A172 (cell line): ENCODE measurements at places on chromosomes 12 and 14. TPM values are rescaled to one million over a fixed set of nuclear protein-coding genes. Genes with fewer than 3 reads are reported as not detected.

DNA sequence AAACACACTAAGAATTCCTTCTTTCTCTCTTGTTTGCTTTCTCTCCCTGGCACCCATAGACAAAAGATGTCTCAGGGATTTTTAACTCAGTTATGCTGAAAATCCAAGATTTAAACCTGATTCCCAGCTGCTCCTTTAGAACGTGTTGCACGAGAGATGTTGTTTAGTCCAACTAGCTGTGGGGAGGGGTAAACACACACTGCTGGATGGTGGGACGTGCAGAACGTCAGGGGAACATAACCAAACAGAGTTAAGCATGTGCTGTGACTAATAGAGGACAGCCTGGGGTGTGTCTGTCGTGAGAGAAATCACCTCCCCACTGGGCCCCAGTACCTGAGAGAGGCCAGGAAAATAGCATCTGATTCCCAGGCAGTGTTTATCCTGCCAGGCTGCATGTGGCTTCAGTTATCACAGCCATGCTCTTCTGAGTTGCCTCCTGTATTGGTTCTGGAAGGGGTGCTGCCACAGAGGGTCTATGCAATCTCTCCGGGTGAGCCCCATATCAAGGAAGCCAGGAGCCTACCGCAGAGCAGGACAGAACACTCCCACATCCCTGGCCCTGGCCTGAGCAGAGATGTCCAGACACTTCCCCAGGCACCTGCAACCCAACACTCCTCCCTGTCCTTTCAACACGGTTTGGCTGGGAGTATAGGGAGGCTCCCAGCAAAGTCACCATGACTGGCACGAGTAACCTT lies 112.7 kb upstream of the EGLN3 start:
- DNase-seq = no peak

- peak; percentile 2 for DNase-seq
Observed at GRCh38 chr14:35197015-35197414, 74.7 kb downstream of the PRORP start.

DNA sequence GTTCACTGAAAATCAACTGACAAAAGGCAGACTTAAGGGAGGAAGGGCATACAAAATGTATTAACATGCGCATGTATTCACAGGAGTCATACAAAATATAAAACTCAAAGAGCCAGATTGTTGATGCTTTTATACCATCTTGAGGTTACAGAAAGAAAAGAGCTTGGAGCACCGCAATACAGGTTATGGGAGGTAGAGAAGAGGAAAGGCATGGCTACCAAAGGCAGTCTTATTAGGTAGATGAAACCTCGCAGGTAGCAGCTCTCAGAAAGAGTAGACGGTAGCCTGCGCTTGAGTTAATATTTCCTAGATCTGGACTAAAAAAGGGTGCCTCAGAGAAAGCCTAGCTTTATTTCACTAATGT lies 69.0 kb upstream of the DHRS4 start:
- DNase-seq = no peak

- no peak for DNase-seq
Observed at GRCh38 chr12:89863968-89864367, 155.3 kb upstream of the ATP2B1 start.

DNA sequence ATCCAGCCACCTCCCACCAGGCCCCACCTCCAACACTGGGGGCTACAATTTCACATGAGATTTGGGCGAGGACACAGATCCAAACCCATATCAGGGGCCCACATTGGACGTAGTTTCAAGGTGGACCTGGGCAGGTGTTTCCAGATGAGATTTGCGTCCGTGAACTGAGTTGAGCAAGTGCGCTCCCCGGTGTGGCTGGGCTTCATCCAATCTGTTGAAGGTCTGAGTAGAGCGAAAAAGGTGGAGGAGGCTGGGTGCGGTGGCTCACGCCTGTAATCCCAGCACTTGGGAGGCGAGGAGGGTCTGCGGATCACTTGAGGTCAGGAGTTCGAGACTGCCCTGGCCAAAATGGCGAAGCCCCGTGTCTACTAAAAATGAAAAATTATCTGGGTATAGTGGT lies 4.9 kb upstream of the GLT1D1 start:
- no peak for DNase-seq

Gene AMN
- total RNA-seq = 0.03 TPM in 1 of 2 replicates, not detected in the other
